ENCODE measurements at places on chromosomes 6 and 20.

DNA sequence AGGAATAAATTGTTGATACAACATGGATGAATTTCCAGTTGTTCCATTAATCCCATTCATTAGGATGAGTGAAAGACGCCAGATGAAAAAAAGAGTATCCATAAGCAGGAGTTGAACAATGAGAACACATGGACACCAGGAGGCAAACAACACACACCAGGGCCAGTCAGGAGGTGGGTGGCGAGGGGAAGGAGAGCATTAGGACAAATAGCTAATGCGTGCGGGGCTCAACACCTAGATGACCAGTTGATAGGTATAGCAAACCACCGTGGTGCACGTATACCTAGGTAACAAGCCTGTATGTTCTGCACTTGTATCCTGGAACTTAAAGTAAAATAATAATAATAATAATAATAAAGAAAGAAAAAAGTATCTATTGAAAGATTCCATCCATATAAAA, 11.1 kb downstream of the PCED1A start:
- no peak for DNase-seq

DNA sequence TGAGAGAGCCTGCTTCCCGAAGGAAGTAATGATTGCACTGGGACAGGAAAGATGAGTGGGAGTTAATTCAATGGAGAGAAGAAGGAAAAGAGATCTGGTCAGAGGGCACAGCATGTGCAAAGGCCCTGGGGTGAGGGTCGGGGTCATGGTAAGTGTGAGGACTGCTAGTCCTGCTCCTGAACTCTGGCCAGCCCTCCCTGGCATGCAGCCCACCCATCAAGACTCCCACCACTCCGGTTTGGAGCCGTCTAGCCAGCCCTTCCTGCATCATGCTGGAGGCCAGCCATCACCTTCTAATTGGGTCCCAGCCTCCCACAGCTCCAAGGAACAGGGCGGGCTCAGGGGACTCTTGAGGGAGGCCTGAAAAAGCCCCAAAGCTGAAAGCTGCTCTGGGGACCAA, 42.1 kb downstream of the SRSF3 start:
- no peak for DNase-seq

DNA sequence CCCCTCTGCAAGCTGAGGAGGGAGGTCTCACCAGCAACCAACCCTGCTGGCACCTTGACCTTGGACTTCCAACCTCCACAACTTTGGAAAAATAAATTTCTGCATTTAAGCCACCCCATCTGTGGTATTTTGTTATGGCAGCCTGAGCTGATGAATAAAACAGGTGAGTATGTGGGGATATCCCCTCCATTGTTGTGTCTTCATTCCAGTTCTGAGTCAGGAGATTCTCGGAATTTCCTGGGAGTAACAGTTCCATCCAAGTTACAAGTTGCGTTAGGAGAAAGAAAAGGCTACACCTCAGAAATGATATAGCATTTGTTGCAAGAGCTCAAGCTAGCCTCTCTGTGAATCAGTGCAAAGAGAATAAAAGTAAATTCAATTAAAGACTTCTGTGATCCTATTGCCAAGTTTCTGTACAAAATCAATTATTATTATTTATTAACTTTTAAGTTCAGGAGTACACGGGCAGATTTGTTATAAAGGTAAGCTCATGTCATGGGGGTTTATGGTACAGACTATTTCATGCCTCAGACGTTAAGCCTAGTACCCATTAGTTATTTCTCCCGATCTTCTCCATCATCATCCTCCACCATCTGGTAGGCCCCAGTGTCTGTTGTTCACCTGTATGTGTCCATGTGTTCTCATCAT, 153.0 kb downstream of the NKAIN2 start:
- DNase-seq: no peak

DNA sequence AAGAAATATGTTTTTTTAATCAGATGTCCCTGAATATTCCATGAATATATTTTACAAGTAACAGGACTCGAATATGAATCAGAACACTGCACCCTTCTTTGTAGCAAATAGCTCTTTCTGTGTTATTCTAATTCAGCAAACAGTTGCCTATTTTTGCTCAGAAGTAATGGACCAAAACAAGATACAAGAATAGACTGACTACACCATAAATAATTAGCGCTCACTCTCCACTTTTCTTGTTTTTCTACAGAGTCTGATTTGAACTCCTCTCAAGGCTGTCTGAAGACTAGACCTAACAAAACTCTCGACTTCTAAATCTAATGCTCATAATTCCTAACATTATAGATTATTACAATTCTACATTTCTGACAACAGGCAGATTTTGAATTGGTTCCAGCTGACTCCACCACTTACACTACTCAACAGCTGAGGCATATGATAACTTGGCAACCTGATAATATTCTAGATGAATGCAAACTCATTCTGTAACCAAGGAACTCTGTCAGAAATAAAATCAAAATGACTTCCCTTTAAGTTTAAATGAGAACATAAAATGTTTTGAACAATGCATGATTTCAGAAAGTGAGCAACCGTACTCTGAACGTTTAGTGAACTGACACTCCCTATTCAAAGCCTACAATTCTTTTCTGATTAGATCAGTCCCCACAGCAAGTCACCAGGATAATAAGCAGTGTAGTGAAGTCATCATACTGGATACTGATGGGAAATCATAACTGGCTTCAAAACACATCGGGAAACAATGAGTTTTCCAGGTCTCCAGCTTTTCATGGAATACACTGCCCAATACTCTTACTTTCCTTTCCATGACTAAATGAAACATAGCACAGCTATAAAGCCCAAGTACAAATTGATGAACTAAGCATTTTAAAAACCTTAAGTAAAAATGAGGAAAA, 114.2 kb upstream of the BEND6 start:
- no peak for DNase-seq

DNA sequence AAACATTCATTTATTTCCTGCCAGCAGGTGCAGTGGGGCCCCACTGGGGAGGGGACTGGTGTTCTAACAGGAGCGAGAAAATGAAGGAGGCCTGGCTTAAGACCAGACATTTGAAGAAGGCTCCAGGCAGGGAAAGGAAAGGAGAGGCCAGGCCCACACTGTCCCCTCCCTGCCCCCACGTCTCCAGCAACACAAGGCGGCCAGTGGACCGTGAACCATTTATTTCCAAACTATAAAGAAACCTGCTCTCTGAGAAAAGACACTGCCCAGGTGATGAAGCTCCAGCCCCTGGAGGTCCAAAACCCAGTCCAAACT, 41.4 kb upstream of the CDH22 start:
- no peak for DNase-seq

GRCh38 chr6:30887901-30888815, 3.8 kb downstream of the DDR1 start:
- DNase-seq: no peak

DNA sequence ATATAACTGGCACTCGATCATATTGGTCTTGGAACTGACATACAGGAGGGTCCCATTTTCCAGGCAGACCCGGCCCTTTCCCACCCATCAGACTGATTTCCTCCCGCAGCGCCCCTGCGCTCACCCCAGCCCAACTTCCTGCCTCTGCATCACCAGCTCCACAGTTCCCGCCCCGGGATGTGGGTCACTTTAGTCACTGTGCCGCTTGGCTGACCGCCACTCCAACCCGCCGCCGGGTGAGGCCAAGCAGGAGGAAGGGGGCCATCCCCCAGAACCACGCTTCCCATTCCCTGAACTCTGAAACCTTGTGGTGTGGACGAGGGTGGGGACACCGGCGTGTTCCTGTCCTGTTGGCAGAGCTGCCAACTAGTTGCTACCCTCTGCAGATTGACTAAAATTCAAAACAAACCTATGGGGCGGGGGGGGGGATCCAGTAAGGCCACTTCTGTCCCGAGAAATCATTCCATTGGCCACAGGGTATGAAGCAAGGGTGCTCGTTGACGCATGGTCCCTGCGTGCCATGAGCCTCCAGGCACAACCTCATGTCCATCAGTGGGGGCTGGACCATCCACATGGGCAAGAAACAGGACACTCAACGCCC, 12.3 kb downstream of the TGM2 start:
- no peak for DNase-seq

GRCh38 chr6:21592953-21593352, 598 bp upstream of the SOX4 start:
- DNase-seq: no peak

GRCh38 chr6:21103626-21104224, 489.8 kb upstream of the SOX4 start:
- DNase-seq: no peak

DNA sequence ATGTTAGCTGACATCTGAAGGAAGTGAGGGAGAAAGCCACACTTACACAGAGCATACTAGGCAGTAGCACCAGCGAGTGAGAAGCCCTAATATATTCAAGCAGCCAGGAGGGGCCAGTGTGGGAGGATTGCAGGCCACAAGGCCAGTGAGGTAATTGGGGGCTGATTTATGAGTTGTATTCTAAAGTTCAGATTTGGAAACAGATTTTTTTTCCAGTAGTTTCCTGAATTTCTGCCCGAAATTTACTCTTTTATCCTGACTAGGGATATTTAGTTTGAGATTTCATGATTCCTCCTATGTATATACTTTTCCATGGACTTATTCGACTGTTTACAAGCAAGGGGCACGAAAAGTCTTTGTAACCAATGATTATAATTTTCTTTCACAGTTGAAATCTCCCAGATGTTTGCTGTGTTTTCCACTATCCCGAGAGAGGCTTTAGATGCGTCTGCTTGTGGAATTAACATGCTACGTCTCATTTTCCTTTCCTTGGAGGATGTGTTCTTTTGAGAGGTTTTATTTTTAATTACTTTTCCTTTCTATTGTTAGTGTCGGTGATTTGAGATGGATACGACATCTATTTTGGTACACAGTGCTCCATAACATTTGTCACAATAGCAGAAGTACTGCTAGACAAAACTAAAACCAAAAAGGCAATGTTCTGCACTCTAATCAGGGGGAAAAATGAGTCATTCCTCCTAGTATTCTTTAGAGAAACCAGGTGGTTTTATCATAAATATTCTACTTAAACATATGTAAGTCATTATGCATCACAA, 356.3 kb upstream of the HSF2 start:
- no peak for DNase-seq

DNA sequence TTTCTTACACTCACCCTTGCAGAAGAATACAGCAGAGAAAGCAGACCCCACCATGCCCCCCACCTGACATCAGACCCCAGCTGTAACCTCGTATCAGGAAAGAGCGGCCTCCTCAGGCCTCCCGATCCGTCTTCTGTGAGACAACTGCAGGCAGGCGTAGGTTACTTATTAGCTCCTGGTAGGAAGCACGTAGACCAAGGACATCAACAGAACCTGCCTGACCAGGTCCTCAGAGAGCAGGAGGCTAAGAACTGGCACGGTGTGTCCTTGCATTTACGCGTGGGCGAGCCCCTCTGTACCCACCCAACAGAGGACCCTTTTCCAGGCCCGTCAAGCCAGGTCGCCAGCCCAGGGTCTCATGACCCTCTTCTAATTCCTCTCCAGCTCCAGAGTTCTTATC, 51.0 kb downstream of the ABHD12 start:
- no peak for DNase-seq

DNA sequence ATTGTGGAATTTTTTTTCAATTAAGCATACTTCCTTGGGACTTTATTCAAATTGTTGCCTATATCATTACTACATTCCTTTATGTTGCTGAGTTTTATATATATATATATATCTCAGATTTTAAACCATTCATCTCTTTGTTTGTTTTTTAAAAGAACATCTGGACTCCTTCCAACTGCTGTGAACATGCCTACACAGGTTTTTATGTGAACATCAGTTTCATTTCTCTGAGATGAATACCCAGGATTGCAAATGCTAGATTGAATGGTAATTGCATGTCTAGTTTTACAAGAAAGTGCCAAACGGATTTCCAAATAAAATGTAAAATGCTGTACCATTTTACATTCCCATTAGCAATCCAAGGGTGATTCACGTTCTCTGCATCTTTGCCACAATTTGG, 1289.3 kb downstream of the HACE1 start:
- no peak for DNase-seq

GRCh38 chr6:71288228-71289038, at the start of gene OGFRL1:
Gene OGFRL1, plus strand, starts transcription at chr6:71288811. Its CDS starts 126 bp downstream, at chr6:71288937.
- peak; percentile 45 for DNase-seq

DNA sequence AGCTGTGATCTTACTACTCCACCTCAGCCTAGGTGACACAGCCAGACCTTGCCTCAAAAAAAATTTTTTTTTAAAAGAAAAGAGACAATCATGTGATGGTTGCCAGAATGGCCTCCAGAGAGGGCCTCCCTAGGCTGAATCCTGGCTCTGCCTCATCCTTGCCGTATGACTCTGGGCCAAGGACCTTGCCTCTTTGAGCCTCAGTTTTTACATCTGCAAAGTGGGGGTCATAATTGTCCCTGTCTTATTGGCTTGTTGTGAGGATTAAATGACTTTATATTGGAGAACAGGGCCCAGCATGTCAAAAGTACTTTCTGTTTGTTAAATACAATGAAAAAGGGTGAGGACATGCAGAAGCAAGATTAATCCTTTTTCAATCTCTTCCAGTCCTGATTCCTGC, 14.4 kb downstream of the SRXN1 start:
- no peak for DNase-seq

GRCh38 chr20:17874271-17875105, 94.1 kb downstream of the SNX5 start:
- no peak for DNase-seq

- DNase-seq: no peak
These were observed 180.1 kb upstream of the RNF24 start for GRCh38 chr20:4195499-4195898.

- DNase-seq: peak; percentile 38
These were observed 3.8 kb downstream of the PREX1 start for GRCh38 chr20:48823960-48824498.

DNA sequence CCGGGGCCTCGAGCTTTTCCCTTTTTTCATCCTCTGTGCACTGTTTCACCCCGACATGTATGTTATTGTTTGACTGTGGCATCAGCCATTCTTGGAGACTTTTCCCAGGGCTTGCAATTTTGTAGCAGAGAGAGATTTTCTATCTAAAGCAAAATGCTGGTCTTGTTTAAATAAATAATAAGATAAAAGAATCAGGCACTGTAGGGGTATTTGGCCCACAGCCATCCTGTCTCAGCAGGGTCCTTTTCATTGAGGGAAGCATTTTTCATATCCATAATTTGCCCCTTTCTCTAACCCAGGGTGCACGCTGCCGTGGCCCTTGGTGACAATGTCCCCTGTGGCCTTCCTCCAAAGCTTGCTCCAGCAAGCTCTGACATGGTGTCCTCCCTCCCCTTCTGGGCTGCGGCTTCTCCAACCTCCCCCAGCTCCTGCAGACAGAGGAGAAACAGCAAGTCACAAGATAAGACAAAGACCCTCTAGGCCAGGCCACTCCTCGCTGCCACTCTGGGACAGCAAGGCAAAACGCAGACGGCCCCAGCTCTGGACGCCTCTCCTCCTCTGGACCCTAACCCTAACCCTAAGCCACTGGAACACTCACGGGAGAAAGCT, 117.6 kb downstream of the MYLK4 start:
- DNase-seq: no peak

- no peak for DNase-seq
These were observed 131.0 kb downstream of the GPX5 start for GRCh38 chr6:28656715-28657114.

- DNase-seq: no peak
These were observed 462.1 kb upstream of the SOX4 start for GRCh38 chr6:21131406-21131805.

Data from activated CD4-positive, alpha-beta T cell treated with anti-CD3 and anti-CD28 coated beads for 24 hours (primary cell).